ENCODE measurements at places on chromosomes 12 and 14.
A peak's percentile ranks its signal among the peaks of the same experiment; 100 is the strongest.

DNA sequence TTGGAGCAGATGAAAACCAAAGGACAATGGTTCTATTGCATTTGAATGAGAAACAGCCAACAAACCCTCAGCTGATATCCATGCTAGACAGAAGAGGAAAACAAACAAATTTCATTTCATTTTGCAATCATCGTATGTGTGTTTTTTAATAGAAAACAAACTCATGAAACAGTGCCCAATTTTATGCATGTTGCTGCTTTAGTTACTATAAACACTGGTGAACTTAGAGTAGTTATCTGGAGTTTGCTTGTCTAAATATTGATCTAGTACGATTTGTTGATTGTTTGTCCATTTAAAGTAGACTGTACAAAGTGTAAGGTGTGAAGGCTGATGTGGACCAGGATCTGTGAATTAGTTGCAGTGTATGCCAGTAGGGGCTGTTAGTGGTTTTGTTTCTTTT lies 166.6 kb downstream of the KITLG start:
- no peak for DNase-seq

DNA sequence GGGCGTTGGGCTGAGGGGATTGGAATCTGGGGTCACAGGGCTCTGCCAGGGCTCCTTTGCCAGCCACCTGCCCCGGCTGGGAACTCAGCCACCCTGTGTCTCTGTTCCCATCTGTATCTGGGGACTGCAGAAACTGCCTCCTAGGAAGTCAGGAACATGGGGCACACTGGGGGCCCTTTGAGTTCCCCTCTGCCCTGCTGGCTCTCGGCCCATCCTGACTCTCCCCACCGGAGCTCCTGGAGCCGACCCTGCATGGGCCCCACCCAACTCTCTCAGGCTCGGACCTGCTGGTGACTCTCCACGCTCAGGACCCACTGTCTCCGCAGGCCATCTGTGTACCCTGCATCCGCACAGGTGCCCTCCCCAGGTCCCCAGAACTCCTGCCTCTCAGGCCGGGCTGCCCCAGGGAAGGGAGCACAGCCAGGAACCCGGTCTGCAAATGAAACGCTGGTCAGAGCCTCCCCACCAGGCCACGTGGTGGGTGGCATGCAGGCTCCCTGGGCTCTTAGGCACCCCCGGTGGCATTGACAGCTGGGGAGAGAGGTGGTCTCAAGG lies 82.8 kb downstream of the KIF26A start:
- peak; percentile 1 for DNase-seq

GRCh38 chr12:98492580-98493140 lies 22.7 kb upstream of the TMPO start:
- DNase-seq = no peak

- peak; percentile 33 for DNase-seq
Observed at GRCh38 chr12:52007158-52007921, 594 bp downstream of the TAMALIN start.

- no peak for DNase-seq
Observed at GRCh38 chr14:90088176-90088575, 26.4 kb downstream of the KCNK13 start.

DNA sequence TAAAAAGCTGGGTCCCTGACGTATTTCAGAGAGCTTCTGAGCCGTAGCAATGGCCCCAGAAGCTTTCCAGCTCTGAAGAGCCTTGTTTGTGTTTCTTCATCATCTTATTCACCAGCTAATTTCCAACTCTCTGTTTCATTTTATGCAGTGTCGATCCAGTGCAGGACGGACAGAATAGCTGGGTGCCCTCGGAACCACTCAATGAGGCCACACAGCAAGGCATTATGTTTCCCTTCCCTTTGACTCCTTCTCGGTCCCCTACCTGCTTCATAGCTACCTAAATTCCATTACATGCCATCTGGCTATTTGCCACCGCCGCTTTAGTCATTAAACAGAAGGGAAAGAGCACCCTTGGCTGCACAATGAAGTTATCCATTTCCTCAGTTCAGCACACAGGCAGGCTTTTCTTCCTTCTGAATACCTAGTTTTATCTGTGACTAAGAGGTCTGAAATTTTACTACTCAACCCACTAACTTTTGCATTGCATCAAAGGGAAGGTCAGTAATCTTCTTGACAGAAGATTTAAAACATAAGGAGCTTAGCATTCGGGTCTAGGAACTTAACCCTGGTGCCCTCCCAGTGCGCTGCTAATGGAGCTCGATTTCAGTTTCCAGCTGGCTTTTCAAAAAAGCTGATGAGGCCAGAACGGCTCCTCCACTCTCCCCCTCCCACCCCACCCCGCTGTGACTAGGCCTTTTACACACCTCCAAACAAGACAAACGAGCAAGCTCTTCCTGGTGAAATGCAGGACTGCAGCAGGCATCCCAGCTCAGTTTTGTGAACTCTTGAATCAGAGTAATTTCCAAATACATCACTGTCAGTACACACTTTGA lies 176.8 kb downstream of the GXYLT1 start:
- DNase-seq = no peak

- no peak for DNase-seq
Observed at GRCh38 chr12:124464830-124465229, 102.6 kb downstream of the NCOR2 start.

DNA sequence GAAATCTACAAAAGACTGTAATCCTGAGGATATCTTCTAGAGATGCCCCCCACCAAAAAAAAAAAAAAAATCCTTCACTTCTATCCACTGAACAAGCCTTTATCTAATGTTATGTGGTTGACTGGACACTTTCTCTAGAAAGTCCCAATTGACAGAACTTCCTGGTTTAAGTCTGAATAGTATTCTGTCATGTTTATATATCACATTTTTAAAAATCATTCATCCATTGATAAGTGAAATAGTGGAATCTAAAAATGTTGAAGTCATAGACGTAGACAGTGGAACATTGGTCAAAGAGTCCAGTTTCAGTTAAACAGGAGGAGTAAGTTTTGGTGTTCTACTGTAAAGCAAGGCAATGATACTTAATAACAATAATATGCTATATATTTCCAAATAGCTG lies 297.0 kb downstream of the SSPN start:
- no peak for DNase-seq

DNA sequence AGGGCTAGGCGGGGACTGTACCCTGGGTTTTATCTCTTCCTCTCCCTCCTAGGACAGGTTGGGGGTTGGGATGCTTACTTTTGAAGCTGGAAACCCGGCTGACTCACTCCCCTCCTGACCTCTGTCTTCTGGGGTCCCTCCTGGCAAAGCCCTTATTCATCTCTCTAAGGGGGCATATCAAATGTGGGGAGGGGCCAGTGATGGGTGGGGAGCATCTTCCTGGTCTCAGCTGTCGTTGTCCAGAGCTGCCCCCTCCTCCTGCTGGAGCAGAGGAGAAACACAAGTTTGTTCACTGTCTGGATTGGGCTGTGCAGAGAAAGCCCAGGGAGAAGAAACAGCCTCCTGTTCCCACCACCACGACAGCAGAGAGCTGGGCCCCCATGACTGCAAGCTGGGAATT lies 85.8 kb downstream of the TNFAIP2 start:
- no peak for DNase-seq

DNA sequence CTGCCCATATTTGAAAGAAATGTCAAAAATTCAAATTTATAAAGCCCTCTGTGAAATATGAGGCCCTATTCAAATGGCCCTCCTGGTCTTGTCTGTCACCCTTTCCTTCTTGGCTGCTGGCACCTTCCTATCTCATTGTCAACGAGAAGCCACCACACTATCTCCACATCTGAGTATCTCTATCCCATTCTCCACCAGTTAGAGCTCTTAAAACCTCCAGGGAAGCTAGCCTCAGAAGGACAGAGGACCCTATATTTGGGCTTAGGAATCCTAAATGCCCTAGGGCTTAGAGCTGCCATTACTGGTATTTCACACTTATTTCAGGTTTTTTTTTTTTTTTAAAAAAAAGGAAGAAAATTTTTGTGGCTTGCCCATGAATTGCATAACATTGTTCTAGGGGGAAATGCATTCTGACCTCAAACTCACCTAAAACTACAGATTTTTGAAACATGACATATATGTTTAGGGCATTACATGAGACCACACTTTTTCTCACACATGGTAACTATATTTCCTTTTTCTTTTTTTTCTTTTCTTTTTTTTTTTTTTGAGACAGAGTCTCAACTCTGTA lies 25.0 kb downstream of the SLC25A21 start:
- no peak for DNase-seq

- DNase-seq = peak; percentile 49
Observed at GRCh38 chr12:55996201-55996714, 818 bp upstream of the SUOX start.

- no peak for DNase-seq
Observed at GRCh38 chr12:62718762-62719426, 216.1 kb downstream of the PPM1H start.

GRCh38 chr12:53976172-53976822 lies 1.5 kb upstream of the HOTAIR start:
- no peak for DNase-seq

DNA sequence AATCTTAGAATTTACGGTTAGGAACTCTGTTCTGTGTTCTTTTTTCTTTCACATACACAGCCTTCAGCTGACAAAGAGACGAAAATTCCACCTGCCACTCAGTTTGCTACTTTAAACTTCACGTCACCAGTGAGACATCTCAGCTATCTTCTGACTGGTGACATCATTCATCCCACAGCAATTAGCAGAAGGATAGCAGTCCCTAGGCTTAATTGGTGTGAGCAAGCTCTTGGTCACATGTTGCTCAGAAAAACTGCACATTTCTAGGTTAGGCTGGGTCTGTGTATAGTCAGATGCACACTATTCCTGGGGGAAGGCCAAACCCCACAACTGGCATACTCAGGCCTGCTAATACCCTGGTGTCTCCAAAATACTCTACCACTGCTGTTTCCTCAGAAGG lies 23.9 kb downstream of the SLC7A7 start:
- no peak for DNase-seq

DNA sequence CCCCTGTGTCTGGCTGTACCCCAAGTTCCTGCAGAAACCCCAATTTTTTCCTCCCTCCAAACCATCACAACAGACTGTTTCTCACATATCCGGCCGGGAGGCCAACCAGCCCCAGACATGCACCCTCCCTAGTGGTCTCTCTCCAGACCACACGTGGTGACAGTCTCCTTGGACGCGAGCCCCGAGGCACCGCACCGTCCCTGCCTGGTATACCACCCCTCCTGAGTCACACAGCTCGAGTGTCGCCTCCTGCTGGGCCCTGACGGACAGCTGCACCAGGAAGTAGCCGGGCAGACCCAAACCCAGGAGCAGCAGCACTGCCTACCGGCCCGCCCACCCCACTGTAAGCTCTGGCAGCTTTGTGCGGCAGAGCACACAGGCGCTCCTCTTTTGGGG lies 97.4 kb downstream of the RFLNA start:
- DNase-seq = peak; percentile 6

DNA sequence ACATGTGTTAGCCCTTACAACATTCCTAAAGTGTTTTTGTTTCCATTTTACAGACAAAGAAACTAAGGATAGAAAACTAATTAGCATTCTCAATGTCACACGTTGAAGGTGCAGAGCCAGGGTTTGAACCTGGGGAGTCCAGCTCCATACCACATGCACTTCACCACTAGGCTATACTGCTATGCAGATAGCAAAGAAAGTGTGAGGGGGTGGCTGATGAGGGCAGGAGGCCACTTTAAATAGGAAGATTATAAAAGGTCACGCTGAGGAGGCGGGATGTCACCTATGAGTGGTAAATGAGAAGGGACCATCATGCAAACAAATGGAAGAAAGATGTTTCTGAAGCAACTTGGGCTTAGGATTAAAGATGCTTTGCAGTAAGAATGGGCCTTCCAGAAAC lies 213.9 kb downstream of the EGLN3 start:
- DNase-seq = no peak

GRCh38 chr12:101795013-101795412 lies 35.7 kb downstream of the GNPTAB start:
- DNase-seq = no peak

DNA sequence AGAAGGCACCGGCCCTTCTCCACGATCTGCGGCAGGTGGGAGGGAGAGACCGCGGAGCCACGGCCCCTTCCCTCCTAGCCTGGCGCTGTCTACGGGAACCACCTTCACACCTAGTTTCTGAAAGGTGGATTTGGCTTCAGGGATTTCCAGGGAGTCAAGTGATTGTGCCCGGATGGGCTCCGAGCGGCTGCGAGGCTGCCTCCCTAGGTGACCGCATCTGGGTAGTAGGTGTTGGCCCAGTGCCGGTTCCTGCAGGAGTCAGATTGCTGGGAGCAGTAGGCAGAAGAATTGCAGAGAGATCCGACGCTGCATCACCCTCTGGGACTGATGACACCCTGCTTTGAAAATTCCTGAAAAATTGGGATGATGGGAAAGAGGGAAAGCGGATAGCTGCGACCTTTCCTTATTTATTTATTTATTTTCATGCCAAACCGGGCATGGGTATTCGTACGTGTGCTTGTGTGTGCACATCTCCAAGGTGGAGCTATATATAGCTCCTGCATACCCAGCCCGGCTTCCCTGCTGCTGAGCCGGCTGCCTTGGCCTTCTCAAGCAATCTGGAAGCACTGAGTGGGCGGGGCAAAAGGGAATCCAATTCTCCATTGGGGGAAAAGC lies 1.1 kb downstream of the CNTN1 start:
- DNase-seq = no peak

DNA sequence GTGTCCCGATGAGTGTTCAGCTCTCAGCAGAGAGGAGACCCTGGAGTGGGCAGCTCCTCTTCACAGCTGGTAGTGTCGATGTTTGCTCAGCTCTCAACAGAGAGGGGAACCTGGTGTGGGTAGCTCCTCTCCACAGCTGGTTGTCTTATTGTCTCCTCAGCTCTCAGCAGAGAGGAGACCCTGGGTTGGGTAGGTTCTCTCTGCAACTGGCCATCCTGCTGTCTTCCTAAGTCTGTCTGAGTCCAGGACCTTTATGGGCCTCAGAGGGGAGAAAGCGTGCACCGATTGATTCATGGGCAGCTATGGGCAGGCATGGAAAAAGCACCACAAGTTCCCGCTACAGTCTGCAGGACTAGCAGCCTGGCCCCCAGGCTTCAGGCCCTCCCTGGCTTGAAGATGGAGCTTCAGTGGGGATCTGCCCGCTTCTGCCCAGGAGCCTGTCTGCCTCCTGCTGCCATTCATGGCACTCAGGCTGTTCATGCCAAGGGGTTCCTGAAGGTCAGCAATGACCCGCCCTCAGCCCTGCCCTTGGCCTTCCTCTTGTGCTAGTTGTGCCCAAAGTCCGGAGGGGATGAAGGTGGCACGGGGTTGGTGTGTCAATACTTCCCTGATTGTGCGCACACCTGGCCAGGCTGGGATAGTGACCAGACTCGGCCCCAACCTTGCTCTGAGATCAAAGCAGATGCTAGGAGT lies 224.2 kb downstream of the KCNC2 start:
- no peak for DNase-seq

GRCh38 chr14:23528555-23528954 lies 23.0 kb downstream of the ZFHX2 start:
- no peak for DNase-seq

DNA sequence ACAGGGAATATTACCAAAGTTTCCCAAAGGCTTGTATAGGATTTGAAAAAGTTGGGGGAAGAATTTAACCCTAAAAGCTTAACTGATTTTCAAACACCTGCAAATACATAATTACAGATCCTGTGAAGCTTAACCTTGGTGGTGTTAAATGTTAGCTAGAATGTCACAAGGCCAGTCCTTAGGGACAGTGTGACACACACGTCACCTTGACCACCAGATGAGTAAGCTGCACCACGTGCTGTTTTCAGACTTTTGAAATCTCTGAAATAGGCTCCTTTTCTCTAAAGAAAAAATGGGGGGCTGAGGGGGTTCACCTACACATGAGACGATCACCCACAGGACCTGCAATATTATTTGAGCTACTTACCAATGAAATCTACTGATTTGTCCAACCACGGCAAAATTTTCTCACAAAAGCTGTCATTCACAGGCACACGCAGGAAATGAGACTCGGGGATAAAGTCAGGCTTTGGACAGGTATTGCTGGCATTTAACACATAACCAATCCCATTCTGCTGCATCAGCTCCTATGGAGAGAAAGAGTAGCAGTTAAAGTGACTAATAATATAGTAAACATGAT lies 75.9 kb downstream of the DUSP16 start:
- no peak for DNase-seq
